AG10803 (cell line): ENCODE measurements at places on chromosomes 16 and 17.

DNA sequence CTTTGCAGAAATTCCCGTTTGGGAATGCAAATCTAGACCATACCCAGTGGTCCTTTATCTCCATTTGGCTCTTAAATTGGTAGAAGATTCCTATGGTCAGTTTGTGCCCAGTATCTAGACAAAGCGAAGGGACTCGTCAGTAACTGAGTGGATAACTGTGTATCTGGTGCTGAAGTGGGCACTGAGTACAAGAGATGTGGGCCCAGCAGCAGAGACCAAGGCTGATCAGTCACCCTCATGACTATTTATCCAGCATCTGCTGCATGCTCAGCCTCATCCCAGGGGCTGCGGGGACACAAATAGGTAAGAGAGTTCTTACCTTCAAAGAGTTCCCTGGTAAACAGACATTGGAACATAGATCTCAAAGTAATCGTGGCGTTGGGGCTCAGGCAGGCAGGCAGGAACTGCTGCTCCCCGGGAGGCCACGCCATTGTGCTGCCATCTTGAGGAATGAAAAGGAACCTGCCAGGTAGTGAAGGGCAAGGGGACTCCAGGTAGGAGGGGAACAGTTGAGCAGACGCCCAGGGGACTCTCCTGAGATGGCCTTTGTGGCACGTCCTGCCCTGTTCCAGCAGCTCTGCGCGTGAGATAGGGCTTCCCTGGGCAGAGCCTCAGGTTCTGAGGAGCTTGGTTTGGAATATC lies 10.3 kb downstream of the NT5M start:
- no peak for DNase-seq

GRCh38 chr16:83623892-83624291 lies 183.9 kb upstream of the HSBP1 start:
- no peak for DNase-seq

- DNase-seq = no peak
Observed at GRCh38 chr16:49528060-49528865, 154.7 kb downstream of the C16orf78 start.

- DNase-seq = no peak
Observed at GRCh38 chr16:3656491-3657468, 2.3 kb downstream of the DNASE1 start.

DNA sequence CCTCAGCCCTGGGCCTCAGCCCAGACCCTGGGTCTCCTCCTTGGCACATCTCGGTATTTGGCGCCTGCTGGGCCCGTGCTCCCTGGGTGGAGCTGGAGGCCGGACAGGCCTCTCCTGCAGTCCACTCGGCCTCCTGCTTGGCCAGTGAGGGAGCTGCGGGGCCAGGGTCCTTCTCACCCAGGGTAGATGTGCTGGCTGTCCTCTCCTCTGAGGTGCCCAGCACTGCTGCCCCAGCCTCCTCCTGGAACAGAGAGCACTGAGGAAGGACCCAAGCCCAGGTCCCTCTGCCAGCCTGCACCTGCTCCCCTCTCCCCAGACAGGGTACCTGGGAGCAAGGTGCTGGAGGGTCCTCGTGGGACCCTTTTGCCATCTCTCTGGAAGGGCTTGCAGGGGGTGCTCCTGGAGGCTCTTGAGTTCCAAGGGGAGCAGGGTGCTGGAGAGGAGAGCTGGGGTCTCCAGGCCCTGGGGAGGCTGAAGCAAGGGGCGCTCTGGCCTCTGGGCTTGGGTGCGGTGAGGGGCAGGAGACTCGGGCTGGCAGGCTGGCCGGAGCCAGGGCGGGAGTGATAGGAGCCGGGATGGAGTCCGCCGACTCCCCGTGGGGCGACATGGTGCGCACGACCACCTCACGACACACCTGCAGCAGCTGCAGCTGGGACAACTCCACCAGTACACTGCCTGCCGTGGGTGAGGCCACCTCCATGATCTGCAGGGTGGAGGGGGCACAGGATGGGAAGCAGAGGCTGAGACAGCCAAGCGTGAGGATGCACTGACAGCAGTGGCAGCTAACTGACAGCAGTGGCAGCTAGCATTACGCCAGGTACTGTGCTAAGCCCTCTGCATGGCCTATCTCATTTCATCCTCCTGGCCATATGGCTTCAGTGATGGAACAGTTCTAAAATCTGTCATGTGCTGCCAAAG lies 17.8 kb downstream of the TSPOAP1 start:
- no peak for DNase-seq

DNA sequence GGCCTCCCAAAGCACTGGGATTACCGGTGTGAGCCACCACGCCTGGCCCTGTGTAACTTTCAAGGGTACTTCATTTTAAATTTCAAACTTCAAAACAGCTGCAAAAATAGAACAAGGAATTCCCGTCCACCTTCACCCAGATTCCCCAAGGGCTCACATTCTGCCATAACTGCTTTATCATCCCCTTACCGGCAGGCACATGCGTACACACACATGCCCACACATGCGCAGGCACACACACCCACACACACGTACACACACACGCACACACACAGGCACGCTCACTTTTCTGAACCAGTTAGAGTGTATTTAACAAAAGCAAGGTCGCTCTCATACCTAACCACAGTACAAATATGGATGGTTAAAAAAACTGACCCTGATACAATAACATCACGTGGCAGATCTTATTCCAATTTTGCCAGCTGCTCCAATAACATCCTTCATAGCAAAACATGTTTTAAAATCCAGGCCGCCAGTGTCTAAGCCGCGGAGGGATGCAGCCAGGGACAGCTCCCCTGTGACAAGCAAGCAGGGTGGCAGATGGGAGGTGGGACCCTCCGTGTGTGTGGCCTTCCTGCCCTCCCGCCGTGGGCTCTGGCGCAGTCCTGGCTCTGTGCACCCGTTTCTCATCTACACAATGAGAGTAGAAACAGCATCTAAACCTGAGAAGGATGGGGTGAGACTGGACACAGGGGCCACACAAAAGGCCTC lies 23.1 kb downstream of the PDIA2 start:
- DNase-seq = no peak

- no peak for DNase-seq
Observed at GRCh38 chr16:2795395-2796143, 2.7 kb upstream of the PRSS41 start.

GRCh38 chr16:83561876-83562275 lies 245.9 kb upstream of the HSBP1 start:
- DNase-seq = peak; percentile 18

- DNase-seq = peak; percentile 48
Observed at GRCh38 chr17:4520894-4521600, 22.4 kb downstream of the SPNS2 start.

- peak; percentile 89 for DNase-seq
Observed at GRCh38 chr16:68298907-68299561, 11.7 kb downstream of the SLC7A6OS start.

DNA sequence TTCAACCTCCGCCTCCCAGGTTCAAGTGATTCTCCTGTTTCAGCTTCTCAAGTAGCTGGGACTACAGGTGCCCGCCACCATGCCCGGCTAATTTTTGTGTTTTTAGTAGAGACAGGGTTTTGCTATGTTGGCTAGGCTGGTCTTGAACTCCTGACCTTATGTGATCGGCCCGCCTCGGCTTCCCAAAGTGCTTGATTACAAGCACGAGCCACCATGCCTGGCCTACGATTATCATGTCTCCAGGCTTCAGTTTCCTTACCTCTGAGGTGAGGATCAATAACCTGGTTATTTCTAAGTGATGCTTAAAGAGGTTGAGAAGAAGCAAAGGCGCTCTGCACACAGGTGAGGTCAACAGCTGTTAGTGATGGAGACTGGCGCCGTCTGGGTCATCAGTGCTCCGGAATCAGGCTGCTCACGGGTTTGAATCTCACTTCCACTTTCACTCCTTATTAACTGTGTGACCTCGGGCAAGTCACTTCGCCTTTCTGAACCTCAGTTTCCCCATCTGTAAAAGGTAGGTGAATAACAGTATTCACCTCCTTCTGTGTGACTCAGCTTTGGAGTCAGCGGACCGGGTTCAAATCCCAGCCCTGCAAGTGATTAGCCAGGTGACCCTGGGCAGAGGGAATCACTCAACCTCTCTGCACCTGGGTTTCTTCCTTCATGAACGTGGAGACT lies 745 bp upstream of the ABCC1 start:
- DNase-seq = no peak

GRCh38 chr17:8151641-8152111 lies 528 bp downstream of the PER1 start:
- peak; percentile 79 for DNase-seq

DNA sequence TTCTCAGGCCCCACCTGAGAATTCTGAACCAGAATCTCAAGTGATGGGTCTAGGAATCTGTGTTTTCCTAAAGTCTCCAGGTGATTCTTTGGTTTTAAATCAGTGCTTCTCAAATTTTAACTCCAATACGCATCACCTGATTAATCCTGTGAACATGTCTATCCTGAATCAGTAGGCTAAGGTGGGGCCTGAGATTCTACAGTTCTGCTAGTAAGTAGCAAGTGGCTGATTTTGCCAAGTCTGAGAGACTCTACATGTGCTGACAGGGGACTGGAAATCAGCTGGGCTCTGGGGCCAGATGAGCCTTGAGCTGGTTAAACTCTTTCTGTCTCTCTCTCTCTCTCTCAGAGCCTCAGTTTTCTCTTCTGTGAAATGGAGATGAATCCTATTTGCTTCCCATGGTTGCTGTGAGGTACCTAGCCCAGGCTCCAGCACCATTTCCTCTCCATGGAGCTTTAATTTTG lies 9.0 kb downstream of the CCR7 start:
- DNase-seq = no peak

- no peak for DNase-seq
Observed at GRCh38 chr17:37089956-37090355, 141.2 kb downstream of the AATF start.

- no peak for DNase-seq
Observed at GRCh38 chr16:33877-34647, 19.3 kb downstream of the POLR3K start.

DNA sequence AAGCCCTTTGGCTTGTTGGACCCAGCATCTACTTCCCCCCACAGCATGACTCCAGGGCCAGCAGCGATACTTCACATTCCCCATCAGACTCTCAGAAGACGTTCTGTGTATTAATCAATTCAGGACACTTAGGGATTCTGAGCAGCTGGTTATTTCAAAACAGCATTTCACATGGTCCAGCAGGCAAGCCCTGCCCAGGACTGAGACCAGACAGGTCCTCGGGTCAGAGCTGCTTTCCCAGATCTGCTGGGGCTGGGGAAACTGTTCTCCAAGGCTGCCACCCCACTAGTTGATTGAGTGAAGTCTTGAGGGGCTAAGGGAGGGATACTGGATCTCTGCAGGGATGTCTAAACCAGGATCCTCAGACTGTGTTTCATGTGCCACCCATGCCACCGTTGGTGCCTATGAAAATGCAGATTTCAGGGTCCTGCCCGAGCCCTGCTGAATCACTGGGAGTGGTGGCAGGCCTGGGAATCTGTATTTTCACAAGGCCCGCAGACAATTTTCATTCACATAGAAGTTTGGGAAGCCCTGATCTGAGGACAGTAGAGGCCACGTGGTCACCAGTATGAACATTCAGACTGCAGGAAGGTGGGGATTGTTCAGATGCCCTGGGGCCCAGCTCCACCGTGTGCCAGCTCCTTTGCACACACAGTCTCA lies 40.6 kb upstream of the CDH5 start:
- no peak for DNase-seq

DNA sequence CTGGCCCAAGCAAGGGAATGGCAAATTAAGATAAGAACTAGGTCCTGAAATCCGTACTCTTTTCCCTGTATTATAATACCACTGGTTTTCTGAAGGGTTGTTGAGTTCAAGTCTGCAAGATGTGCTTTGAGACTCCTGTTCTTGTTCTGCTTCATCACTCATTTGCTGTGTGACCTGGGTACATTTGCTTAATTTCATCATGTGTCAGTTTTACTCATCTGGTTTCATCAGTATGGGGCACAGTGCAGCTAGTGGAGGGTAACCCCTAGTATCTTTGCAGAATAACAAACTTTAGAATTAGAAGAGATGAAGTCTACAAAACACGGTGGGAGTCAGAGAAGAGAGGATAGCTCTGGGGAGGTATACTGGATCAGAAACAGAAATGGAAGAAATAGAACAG lies 21.9 kb upstream of the EFCAB13 start:
- no peak for DNase-seq

DNA sequence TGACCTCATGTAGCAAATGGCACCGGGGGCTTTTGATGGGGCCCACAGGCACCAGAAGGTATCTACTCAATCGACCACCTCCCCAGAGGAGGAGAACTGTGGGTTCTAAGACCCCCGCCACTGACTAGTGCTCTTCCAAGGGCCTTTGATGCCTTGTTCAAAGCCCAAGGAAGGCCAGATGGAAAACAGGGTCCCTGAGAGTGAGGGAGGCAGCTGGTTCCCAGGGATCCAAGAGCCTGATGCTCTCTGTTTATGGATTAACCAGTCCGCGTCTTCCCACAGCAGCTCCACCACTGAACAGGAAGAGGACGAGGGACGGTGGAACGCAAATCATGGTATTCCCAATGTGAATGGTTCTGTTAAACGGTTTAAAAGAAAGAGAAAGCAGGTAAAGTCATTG lies 7.6 kb downstream of the PHB1 start:
- no peak for DNase-seq

GRCh38 chr17:1100382-1100781 lies 79.4 kb downstream of the ABR start:
- DNase-seq = no peak

DNA sequence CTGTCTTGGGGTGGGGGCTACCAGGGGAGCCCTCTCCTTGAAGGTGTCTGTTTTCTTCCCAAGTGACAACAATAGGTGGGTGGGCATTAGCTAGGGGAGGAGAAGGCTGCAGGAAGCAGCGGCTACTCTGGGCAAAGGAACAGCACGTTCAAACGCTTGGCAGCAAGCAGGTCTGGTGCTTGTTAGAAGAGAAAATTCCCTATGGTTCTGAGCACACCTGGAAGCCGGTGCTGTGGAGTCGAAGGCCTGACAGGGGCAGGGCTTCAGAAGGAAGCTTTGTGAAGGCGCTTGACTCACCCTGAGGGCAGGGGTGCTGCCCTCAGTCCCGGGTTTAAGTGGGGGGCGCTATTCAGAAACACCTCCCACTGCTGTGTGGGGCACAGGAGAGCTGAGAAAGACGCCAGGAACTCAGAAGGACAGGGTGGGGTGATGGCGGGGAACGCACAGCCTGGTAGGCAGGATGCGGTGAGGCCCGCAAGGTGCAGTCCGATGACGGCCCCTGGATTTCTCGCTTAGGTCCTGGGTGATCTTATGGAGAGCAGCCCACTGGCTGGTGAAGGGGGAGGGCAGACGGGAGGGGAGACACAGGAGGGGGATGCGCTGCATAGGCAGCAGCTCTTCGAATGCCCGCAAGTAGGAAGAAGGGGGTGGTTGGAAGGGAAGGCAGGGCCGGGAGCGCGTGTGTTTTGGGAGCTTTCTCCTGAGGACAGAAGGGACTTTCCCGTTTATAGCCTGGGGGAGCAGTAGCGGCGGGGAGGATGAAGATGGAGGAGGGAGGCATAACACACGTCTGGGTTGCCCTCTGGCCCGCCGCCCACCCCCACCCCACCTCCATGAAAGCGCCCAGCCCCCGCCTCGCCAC lies 3.2 kb downstream of the GJD3 start:
- no peak for DNase-seq
